GM23338 (cell line): ENCODE measurements at places on chromosomes 11 and 22. TPM values are rescaled to one million over a fixed set of nuclear protein-coding genes. Genes with fewer than 3 reads are reported as not detected.

DNA sequence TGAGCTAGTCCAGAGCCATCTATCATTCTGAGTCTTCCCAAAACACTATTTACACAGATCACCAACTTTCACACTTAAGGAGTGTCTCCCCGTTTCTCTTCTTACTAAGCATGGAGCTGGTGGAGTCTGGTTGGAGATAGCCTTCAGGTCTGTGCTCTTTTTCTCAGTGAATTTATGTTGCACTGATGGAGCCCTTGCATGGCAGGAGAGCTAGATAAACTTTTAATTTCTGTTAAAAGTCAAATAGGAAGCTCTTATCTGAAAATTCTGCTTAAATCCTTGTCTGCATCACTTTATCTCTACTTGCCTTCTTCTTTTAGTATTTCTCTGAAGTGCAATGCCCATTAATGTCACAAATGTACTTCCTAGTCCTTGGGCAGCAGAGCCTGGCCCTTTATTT, 63.4 kb downstream of the ST3GAL4 start:
- H3K36me3 ChIP-seq, result no peaks in the 10 kb centered on the region
- H3K27ac ChIP-seq, result no peak overlapping the region
- DNase-seq, result no peak
- H3K27me3 ChIP-seq, result 0 out of 2 replicates have a peak, but pooled peaks cover 3% of the 10 kb centered on the region
- peaks cover 11% of the 10 kb centered on the region; the same call in 1 of the 2 replicates for H3K4me1 ChIP-seq

The CFAP300 gene
- 1.2 and 1.4 TPM in 2 replicates for total RNA-seq

DNA sequence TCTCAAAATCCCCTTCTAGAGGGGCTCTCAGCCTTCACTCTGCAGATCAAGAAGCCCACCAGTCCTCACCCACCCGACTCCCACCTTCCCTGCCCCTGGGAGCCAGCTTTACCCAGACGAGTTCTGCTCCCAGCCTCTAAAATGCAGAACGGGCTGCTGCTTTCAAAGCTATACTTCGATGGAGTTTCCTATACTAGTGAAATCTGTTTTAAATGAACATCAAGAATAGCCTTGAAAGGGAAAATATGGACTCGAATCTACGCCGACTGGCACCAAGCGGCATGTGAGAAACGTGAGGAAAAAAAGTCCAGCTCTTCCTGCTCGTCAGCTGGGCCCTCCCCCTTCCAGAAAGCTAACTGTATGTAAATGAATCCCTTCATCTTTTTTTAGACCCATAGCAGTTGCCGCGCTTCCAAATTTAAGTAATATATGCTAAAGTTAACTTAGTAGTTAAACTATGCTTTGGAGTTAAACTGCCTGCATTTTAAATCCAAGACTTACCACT, 211.7 kb downstream of the NTM start:
- H3K27ac ChIP-seq, result no peak overlapping the region
- no peak for DNase-seq
- peaks cover 29% of the 10 kb centered on the region for H3K4me1 ChIP-seq
- H3K27me3 ChIP-seq, result no peaks in the 10 kb centered on the region
- no peak overlapping the region for H3K4me3 ChIP-seq

The KDELR3 gene
- total RNA-seq, result 5.6 and 11.1 TPM in 2 replicates

DNA sequence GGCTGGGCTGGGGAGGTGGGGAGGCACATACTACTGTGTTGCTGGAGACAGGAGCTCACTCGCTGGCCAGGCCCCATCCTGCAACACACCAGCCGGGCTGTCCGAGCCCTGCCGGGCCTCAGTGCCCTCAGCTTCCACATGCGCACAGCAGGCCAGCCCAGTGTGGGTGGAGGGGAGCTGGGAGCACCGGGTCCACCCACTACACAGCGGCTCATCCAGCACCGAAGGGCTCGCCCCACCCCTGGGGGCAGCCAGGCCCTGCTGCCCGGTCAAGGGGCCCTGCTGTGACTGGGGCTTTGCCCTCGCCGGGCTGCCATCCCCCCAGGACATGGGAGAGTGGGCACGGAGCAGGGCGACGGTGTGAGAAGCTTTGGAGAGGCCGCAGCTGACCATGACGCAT, 9.3 kb downstream of the TTLL8 start:
- H3K4me1 ChIP-seq, result no peaks in the 10 kb centered on the region
- H3K36me3 ChIP-seq, result no peaks in the 10 kb centered on the region
- H3K4me3 ChIP-seq, result no peak overlapping the region
- no peak overlapping the region for H3K27ac ChIP-seq
- H3K27me3 ChIP-seq, result no peaks in the 10 kb centered on the region

GRCh38 chr22:32324505-32325415, 32.9 kb upstream of the RFPL3 start:
- no peaks in the 10 kb centered on the region for H3K27me3 ChIP-seq
- no peaks in the 10 kb centered on the region for H3K36me3 ChIP-seq
- H3K4me1 ChIP-seq, result peaks cover 14% of the 10 kb centered on the region
- H3K27ac ChIP-seq, result peak overlapping the region; percentile 80; the same call in 1 of the 2 replicates

DNA sequence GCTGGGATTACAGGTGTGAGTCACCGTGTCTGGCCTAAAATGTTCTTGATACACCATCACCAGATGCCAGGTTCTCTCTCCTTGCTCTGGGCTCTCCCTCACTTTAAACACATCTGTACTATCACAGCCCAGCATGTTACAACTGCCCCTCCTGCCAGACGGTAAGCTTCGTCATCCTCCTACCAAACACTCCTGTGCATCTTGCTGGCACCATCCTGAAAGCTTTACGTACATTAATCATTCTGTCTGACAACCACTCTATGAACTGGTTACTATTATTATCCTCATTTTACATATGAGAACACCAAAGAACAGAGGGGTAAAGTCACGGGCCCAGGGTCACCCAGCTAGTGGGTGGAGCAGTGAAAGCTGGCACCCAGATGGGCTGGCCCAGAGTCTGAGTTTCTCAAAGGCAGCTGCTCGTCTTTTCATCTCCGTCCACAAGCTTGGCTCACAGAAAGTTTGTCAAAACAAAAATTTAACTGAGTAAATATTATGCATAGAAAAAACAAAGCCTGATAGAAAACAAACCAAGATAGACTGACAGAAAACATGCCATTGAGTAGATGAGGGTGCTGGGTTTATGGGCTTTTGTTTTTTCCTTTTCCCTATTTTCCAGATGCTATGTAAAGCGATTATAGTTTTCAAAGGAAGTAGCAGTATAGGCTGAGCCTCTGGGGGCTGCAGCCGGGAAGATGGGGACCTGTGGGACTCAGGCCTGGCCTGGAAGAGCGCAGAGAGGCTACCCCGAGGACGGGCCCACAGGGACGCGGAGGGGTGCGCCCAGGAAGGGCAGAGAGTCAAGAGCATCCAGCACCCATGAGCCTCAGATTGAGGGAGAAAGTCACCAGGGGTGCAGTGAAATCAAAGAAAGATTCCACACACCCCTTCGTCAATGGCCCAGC, 9.5 kb downstream of the PLA2G6 start:
- no peak overlapping the region for H3K4me3 ChIP-seq
- H3K4me1 ChIP-seq, result no peaks in the 10 kb centered on the region
- 0 out of 2 replicates have a peak overlapping the region, but pooled peaks have one; percentile 19 for H3K27ac ChIP-seq
- DNase-seq, result no peak

- no peak for DNase-seq
- H3K36me3 ChIP-seq, result no peaks in the 10 kb centered on the region
- H3K4me1 ChIP-seq, result no peaks in the 10 kb centered on the region
- no peak overlapping the region for H3K27ac ChIP-seq
- no peak overlapping the region for H3K4me3 ChIP-seq
Measured at GRCh38 chr22:38141217-38141973, 30.9 kb upstream of the BAIAP2L2 start.

GRCh38 chr22:49021926-49022815, 805.5 kb downstream of the BRD1 start:
- DNase-seq, result no peak
- H3K36me3 ChIP-seq, result no peaks in the 10 kb centered on the region

The LMNTD2 gene
- total RNA-seq, result 1.3 and 1.8 TPM in 2 replicates

GRCh38 chr11:18709414-18709813, 10.8 kb downstream of the TMEM86A start:
- peaks cover 10% of the 10 kb centered on the region; the same call in 1 of the 2 replicates for H3K4me1 ChIP-seq
- H3K4me3 ChIP-seq, result no peak overlapping the region
- peaks cover 11% of the 10 kb centered on the region for H3K27me3 ChIP-seq
- H3K36me3 ChIP-seq, result no peaks in the 10 kb centered on the region
- H3K27ac ChIP-seq, result no peak overlapping the region
- no peak for DNase-seq

GRCh38 chr22:32882360-32882755, 80.9 kb downstream of the TIMP3 start:
- no peak overlapping the region for H3K4me3 ChIP-seq
- no peak overlapping the region for H3K27ac ChIP-seq
- H3K36me3 ChIP-seq, result no peaks in the 10 kb centered on the region
- no peaks in the 10 kb centered on the region for H3K4me1 ChIP-seq
- H3K27me3 ChIP-seq, result no peaks in the 10 kb centered on the region

- H3K36me3 ChIP-seq, result no peaks in the 10 kb centered on the region; the same call in 1 of the 2 replicates
- no peaks in the 10 kb centered on the region for H3K27me3 ChIP-seq
- no peak for DNase-seq
- no peaks in the 10 kb centered on the region for H3K4me1 ChIP-seq
Measured at GRCh38 chr11:134374891-134375550, 37.0 kb downstream of the B3GAT1 start.

DNA sequence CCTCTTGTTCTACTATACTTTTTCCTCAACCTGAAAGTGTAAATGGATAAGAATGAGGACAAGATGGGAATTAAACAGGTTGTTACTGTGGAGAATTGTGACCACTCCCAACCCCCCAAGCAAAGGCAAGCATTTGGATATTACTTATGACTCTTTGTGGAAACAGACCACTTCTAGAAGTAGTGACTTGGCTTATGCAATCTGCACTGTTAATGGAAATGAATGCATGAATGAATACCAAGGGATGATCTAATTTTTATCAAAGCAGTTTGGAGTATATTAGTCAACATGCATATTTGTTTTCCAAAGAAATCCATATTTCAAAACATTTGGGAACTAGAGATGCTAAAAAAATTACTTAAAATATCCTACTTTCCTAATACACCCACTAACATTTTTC, 35.3 kb downstream of the AMOTL1 start:
- H3K4me1 ChIP-seq, result 0 out of 2 replicates have a peak, but pooled peaks cover 2% of the 10 kb centered on the region
- H3K36me3 ChIP-seq, result no peaks in the 10 kb centered on the region
- H3K4me3 ChIP-seq, result no peak overlapping the region

DNA sequence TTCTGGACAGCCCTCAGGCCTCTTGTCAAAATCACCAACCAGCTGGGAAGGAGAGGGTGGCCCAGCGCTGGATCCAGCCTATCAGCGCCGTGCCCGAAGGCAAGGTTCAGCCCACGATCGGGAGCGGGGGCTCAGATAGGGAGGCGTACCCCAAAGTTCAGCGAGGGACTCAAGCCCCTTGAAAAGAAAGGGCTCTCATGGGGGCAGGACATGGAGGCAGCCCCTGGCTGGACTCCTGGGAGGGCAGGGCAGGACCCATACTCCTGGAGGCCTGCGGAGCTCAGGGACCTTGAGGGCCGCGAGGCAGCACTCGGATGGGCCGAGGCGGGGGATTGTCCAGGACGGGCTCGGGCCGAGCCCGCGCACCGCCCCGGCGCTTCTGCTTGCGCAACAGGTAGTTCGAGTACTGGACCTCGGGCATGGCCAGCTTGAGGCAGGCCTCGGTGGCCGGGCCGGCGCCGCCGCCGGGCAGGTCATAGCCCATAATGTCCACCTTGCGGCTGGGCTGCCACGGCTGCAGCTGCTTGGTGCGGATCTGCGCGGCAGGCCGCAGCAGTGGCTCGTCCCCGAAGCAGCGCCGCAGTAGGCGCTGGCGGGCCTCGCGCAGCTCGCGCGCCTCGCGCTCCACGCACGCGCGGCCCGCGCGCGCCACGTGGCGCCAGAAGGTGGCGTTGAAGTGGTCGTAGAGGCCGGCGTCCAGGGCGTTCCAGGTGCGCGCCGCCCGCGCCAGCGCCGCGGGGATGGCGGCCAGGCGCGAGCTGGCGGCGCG, 6.5 kb downstream of the GAL3ST3 start:
- H3K36me3 ChIP-seq, result no peaks in the 10 kb centered on the region
- H3K4me1 ChIP-seq, result no peaks in the 10 kb centered on the region; the same call in 1 of the 2 replicates
- no peak overlapping the region for H3K27ac ChIP-seq
- no peaks in the 10 kb centered on the region for H3K27me3 ChIP-seq
- no peak overlapping the region for H3K4me3 ChIP-seq
- no peak for DNase-seq

The SLC37A2 gene
- 1.0 and 1.6 TPM in 2 replicates for total RNA-seq

The OR6A2 gene
- total RNA-seq, result 0.97 and 1.7 TPM in 2 replicates

DNA sequence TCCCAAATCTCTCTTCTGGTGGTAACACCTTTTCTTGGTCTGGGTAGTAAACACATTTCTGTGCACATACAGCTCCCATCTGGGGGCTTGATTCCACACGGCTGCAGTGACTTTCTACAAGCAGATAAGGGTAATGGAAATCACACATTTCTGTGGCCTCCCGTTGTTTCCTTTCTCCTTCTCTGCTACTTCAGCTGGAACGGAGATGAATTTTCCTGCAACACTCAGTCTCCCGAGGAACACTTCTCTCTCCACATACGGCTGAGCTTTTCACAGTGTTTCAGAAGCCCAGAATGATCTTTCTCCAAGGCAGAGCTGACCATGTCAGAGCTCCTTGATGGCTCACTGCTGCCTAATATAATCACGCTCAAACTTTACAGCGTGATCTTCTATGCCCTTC, 364.3 kb upstream of the NARS2 start:
- H3K27ac ChIP-seq, result no peak overlapping the region
- no peak overlapping the region for H3K4me3 ChIP-seq

- no peak overlapping the region for H3K4me3 ChIP-seq
- DNase-seq, result no peak
- H3K36me3 ChIP-seq, result no peaks in the 10 kb centered on the region
Measured at GRCh38 chr22:46086577-46087335, 63.6 kb upstream of the PPARA start.

- DNase-seq, result no peak
- H3K27me3 ChIP-seq, result no peaks in the 10 kb centered on the region
- no peaks in the 10 kb centered on the region for H3K36me3 ChIP-seq
- H3K27ac ChIP-seq, result peak overlapping the region; percentile 43; the same call in 1 of the 2 replicates
- peaks cover 23% of the 10 kb centered on the region for H3K4me1 ChIP-seq
Measured at GRCh38 chr11:73551677-73552076, 46.2 kb downstream of the FAM168A start.

The INSC gene
- total RNA-seq, result 0.19 and 1.5 TPM in 2 replicates

- no peaks in the 10 kb centered on the region for H3K27me3 ChIP-seq
- no peak overlapping the region for H3K27ac ChIP-seq
- H3K4me1 ChIP-seq, result peaks cover 2% of the 10 kb centered on the region; the same call in 1 of the 2 replicates
Measured at GRCh38 chr11:88157370-88157769, 17.9 kb downstream of the RAB38 start.

The NAALAD2 gene
- 4.3 and 12.4 TPM in 2 replicates for total RNA-seq

- no peaks in the 10 kb centered on the region for H3K36me3 ChIP-seq
- no peak overlapping the region for H3K27ac ChIP-seq
Measured at GRCh38 chr11:80980227-80980626, 1539.4 kb upstream of the TENM4 start.

The BTBD18 gene
- 0.08 TPM in 1 of 2 replicates, not detected in the other for total RNA-seq

The CRYBA4 gene
- 1.7 TPM in 1 of 2 replicates, not detected in the other for total RNA-seq
